Activated CD4-positive, alpha-beta T cell treated with anti-CD3 and anti-CD28 coated beads, Interleukin-2, amount 50 U/mL, for 24 hours (primary cell): ENCODE measurements at places on chromosomes 7 and 10.

GRCh38 chr7:151135866-151136843, 31.3 kb downstream of the GBX1 start:
- no peak for DNase-seq

- no peak for DNase-seq
These were observed 8.7 kb upstream of the VDAC2 start for GRCh38 chr10:75201793-75202307.

GRCh38 chr7:81029511-81029910, 110.7 kb upstream of the SEMA3C start:
- DNase-seq = no peak

GRCh38 chr7:1768832-1769231, 98.8 kb downstream of the ELFN1 start:
- no peak for DNase-seq

DNA sequence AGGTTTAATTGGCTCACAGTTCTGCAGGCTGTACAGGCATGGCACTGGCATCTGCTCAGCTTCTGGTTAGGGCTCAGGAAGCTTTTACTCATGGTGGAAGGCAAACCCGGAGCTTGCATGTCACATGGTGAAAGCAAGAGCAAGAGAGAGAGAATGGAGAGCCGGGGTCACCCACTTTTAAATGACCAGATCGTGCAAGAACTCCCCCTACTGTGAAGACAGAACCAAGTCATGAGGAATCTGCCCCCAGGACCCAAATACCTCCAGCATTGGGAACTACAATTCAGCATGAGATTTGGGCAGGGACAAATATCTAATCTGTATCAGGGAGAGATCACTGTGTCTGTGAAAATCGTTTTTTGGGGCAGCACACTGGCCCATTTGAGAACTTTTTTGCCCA, 110.0 kb upstream of the MYO3A start:
- no peak for DNase-seq

DNA sequence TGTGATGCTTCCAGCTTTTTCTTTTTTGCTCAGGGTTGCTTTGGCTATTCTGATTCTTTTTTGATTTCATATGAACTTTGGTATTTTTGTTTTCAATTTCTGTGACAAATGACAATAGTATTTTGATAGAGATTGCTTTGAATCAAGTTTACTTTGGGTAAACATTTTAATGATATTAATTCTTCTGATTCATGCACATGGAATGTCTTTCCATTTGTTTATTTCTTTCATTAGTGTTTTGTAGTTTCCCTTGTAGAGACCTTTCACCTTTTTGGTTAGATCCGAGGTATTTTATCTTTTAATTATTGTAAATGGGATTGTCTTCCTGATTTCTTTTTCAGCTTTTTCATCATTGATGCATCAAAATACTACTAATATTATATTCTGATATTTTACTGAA, 93.2 kb downstream of the LANCL2 start:
- DNase-seq = no peak

DNA sequence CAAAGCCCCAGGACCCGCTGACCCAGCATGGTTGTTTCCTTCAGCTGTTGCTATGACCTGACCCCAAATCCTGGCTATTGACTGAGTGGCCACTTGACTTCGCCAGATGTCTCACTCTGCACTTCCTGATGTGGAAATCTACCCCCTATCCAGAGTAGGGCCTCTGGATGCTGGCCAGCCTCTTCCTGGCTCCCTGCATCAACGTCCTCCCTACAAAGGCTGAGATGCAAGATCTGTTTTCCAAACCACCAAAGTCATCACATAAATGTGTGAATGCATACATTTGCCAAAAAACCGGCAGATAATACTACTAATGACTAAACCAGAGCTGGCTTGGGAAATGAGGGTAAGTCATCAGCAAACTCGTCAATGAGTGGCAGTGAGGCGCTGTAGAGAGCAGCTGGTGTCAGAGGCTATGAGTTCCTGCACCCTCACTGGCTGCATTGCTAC, 70.4 kb downstream of the PYROXD2 start:
- DNase-seq = no peak

DNA sequence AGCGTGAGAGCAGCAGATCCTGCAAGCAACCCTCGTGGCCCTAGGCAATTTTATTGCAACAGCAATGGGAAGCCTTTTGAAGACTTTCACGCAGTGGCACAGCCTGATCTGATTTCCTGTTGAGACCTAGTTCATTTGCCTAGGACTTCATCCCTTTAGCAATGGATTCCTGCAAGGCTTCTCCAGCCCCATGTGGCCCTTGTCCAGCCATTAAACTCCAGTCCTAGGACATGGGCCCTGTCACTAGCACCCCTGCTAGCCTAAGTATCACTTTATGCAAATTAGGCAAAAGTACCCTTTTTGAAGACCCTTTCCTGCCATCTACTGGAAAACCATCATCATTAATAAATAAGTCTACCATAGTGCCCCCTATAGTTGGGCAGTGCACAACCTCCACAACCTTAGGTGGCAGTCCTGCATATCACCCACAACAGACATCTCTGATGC, 379.4 kb downstream of the GALNT17 start:
- DNase-seq = no peak

DNA sequence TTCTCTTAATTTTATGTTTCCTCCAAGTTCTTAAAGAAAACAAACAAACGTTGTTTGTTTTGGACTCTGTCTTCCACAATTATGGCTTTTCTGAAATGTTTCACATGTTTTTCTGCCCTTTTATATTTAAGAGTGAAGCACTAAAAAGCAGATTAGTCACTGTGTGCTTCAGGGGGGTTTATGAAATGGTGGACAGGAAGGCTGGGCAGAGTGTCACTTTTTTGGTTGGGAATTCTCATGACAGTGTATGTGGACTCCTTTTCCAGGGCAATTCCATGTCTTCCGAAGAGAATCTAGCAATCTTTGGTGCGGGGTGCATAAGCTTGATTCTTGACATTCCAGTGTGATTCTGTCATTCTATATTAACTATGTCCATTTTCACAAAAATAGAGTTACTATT, 669.4 kb downstream of the PARD3 start:
- no peak for DNase-seq

GRCh38 chr10:63699785-63700613, 178.8 kb downstream of the REEP3 start:
- no peak for DNase-seq

DNA sequence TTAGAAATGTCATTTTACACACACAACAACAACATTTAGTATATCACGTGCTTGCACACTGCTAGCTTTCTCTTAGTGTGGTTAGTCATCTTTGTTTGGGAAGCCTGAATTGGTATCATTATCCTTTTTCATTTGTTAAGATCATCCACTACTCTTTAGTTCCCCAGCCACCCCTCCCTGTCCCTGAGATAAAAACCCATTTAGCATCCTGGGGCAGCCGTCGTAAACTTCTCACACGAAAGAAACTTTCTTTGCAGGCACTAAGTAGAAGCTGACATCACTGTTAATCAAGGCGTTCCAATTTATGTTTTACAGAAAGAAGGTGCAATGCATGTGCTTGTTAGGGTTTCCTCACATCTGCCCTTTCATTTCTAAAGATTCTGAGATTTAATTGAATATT, 475.1 kb upstream of the FZD8 start:
- no peak for DNase-seq

- DNase-seq = no peak
These were observed 27.8 kb downstream of the A1CF start for GRCh38 chr10:50857579-50857978.

GRCh38 chr10:103277713-103278536, 987 bp downstream of the INA start:
- DNase-seq = no peak

DNA sequence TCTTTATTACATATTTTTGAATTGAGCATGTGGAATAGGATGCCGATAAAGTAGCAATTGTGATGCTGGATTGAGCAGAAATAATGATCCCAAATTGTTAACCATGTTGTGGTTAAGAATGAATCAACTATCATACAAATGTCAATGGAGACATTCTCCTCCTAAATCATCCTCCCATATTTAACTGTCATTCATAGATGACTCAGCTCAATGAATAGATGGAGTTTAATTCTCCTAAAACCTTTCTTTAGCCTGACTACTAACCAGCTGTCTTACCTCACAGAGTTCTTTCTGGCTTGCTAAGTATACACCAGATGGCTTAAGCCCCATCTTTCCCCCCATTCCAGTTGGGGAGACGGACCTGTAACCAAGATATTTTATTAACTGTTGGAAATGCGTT, 23.4 kb upstream of the NPS start:
- DNase-seq = no peak

- DNase-seq = no peak
These were observed 73.4 kb upstream of the CUX1 start for GRCh38 chr7:101743995-101744360.

DNA sequence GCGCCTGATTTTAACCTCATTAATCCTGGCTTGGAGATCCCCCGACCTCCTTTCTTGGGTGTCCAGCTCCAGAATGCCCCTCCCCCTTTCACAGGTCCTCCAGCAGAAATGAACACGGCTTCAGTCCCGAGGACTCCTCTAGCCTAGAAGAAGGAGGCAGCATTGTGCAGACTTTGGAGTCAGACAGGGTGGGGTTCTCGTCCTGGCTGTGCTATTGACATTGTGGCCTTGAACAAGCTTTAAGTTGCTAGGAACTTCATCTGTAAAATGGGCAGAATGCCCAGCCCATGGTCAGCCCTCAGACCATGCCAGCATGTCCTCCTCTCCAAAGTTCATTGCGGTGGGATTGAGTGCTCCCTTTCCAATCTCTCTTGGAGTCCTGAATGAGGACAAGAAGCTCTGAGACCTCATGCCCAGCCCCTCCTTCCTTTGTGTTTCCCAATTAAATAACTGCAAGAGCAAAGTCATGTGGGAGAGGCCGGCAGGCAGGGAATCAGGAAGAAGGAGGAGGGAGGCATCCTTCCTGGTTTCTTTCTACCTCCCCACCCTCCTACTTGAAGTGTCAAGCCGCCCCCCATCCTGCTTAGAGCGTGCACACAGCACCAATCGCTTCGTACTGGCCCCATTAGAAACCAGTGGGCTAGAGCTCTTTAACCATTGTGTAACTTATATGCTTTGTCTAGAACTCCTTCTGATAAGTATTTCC, 86.4 kb downstream of the RBM20 start:
- no peak for DNase-seq

DNA sequence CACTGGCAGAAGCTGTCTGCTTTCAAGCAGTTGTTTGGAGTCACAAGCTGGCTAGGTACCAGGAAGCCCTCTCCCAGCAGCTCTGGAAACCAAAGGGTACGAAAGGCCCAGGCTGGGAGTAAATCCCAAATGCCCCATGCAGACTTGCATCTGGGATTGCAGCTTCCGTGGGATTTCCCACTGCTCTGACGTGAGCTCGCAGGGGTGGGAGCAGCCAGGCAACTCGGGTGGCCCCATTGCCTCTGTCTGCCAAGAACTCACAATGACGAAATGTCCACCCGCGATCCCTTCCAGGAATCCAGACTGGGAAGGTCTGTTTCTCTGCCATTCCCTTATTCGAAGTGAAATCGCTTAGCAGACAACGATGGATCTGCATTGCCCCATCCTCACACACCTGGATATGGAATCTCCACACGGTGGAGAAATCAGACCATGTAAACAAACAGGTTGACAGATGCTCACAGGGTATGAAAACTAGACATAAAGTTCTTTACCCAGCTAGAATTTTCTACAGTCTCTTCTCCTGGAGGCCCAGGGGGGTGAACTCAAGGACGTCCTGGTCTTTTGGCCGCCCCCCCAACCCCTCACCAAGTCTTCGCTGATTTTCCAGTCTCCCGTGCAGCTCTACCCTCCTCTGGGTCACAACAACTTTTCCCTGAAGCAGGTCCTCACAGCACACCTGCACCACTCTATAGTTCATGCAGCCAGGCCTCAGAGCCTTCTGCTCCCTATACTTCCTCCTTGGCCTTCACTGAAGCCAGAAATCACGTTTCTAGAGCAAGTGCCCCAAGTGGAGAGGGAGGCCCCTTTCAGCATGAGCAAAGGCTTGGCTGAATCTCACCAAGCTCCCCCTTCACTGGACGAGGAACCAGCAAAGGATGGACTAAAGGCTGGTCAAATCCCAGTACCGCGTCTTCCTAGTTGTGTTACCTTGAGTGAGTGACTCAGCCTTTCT, 20.0 kb downstream of the SH3PXD2A start:
- DNase-seq = no peak

DNA sequence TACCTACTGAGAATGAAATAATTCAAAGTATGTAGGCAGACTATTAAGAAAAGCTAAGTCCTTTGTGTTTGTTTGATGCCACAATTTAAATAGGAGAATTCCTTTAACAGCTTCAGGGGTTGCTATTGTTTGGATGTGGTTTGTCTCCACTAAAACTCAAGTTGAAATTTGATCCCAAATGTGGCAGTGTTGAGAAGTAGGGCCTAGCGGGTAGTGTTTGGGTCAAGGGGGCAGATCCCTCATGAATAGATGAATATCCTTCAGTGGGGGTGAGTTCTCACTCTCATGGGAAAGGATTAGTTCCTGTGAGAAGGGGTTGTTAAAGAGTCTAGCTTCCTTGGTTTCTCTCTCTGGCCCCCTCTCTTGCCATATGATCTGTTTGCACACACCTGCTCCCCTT, 97.0 kb downstream of the HGF start:
- DNase-seq = no peak

DNA sequence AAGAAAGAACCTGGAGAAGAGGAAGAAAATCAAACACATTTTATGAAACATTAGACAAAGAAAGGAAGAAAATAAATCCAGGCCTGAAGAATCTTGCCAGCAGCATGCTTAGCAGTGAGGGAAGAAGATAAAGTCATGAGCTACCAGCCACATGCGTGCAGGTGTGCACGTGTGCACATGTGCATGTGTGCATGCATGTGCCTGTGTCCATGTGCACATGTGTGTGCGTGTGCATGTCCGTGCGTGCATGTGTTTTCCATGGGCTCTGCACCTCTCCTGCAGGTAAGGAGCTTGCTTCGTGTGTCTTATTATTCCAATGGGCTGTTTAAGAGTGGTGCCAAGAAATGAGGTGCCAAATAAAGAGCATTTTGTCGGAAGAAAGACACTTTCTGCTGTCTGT, 322.2 kb downstream of the FGFR2 start:
- DNase-seq = no peak

DNA sequence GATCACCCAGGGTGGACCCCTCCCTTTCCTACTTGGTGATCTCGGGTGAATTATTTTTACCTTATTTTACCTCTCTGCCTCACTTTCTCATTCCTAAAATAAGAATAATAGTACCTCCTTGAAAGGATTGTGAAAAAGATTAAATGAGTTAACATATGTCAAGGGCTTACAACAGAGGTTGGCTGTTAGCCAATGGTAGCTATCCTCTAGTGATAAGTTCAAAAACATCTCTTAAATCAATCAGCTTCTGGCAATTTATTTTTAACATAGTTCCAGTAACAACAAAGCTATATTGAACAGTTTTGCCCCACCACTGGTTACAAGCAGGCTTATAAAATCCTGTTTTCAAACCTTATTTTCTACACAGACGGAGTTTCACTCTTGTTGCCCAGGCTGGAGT, 45.4 kb downstream of the TMEM168 start:
- DNase-seq = no peak
